Mesenchymal stem cell (in vitro differentiated cells and primary cell): ENCODE measurements at places on chromosomes 1 and 21.

GRCh38 chr1:244406337-244406736 is 45.4 kb downstream of the ADSS2 start:
- no peak for DNase-seq

DNA sequence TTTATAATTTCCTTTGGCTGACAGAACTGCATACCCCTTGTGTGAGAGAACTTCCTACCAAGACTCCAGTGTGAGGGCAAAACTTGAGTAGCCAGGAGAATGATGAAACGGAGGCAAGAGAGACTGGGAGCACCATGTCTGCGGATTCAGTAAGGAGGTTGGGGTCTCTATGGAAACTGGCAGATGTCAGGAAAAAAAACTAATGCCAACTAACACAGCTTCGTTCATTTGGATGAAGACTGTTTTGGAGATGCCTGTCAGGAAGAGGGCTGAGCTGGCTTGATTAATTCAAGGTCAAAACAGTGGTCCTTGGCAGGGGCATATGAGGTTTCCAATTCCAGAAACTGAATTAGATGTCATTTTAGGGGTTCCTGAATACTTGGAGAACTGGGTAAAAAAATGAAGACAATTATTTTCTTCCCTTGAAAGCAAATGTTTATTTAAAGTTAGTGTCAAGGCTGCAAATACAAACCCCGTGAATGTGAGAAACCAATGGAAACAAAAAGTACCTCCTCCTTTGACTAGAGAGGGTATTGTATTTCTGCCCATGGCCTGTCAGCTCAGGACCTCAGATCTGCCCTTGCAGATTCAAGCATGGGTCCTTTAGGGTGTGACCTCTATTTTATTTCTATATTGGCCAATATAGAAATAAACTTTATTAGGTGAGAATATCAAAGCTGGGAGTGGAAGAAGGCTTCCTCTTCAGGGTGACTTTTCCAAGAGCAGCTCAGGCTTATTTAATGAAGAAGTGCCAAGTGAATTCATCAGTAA is 110.5 kb downstream of the MAST2 start:
- peak; percentile 46 for DNase-seq

DNA sequence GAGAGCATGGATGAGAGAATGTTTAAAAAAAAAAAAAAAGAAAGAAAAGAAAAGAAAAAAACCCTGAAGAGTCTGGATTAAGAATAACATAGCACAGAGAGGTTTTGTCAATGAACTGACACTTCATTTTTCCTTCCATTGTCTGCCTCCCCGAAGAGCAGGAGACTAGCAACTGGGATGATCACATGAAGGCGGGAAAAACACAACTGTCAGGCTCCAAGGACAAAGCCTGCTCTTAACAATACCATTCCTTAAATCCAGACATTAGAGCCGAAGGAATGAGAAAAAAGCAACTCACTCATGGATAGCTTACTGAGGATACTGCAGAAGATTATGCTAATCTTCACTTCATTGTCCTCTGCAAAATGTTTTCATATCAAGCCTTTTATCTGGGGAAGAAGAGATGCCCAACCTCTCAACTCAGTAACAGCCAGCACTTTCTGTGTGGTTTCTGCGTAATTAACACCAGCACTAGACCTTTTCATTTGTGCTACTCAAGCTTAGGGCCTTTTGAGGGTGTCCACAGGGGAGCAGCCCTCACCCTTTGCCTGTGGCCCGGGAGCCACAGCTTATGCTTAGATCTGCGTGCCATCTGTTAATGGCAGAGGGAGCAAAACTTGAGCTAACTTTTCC is 182.3 kb downstream of the BARHL2 start:
- DNase-seq: no peak

- DNase-seq: no peak
Observed at GRCh38 chr1:1434131-1434823, 1.2 kb upstream of the VWA1 start.
